Substantia nigra (tissue), 51 donors: ENCODE measurements at places on chromosomes 1 and 21.

DNA sequence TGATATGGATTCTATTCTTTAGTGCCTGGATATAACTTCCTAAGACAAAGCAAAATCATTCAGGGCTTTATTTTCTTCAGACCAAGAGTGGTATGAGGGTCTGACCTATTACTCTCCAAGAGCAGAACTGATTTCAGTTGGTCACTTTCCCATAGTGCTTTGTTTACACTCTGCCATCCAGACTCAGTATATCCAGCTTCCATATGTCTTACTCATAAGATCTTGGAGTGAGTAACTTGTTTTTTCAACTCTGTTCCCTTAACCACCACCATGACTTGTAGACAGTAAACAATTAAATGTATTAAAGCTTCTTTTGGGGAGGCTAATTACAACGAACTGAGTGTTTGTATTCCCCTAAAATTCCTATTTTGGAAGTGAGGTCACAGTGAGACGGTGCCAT lies 83.4 kb downstream of the USP24 start:
- no peak for DNase-seq

- no peak for DNase-seq
These were observed 252.4 kb downstream of the TOMM20 start for GRCh38 chr1:234875953-234876855.

DNA sequence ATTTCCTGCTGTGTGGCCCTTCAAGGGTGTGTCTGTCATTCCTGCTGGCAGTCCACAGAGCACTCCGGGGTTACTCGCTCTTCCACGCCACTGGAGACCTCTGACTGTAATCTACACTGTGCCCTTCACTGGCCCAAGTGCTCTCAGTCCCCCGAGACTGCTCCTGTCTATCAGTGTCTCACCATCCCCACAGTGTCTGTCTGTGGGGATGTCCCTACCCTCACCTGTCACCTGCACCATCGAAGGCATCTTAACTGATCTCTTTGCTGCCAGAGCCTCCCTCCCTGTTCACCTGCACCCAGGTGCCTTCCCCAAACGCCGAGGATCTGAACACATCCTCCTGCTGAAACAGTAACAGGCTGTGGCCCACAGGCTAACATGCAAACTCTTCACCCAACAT lies 136.7 kb downstream of the MATN1 start:
- DNase-seq = no peak

- no peak for DNase-seq
These were observed 20.2 kb upstream of the DUSP10 start for GRCh38 chr1:221762121-221762520.

GRCh38 chr1:74425676-74426075 lies 86.7 kb downstream of the LRRC53 start:
- DNase-seq = no peak

DNA sequence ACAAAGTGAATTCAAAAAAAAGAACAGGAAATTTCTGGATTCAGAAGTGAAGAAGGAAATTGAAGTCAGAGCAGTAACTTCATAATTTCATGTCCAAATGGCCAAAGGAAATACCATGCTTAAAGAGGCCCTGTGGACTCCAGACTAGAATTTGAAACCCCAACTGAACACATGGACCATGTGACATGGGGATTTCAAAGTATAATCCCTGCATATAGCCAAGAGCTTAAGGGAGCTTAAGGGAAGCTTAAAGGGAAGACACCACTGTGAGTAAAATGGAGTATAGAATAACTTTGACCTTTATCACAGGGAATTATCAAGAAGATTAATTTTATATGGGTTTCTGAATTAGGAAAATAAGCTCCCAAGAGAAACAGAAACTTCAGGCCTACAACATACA lies 241.8 kb upstream of the POGK start:
- no peak for DNase-seq

GRCh38 chr1:116415699-116416533 lies 42.9 kb downstream of the ATP1A1 start:
- DNase-seq = no peak

- no peak for DNase-seq
These were observed 236.6 kb upstream of the RAB4A start for GRCh38 chr1:229034342-229034741.

- DNase-seq = no peak
These were observed 244.5 kb downstream of the GPR52 start for GRCh38 chr1:174692313-174692712.

GRCh38 chr1:16204216-16204615 lies 8.2 kb downstream of the ARHGEF19 start:
- no peak for DNase-seq

- no peak for DNase-seq
These were observed 137.4 kb upstream of the USP25 start for GRCh38 chr21:15592271-15592860.

GRCh38 chr1:19044975-19045831 lies 88.7 kb upstream of the IFFO2 start:
- DNase-seq = peak; percentile 38

DNA sequence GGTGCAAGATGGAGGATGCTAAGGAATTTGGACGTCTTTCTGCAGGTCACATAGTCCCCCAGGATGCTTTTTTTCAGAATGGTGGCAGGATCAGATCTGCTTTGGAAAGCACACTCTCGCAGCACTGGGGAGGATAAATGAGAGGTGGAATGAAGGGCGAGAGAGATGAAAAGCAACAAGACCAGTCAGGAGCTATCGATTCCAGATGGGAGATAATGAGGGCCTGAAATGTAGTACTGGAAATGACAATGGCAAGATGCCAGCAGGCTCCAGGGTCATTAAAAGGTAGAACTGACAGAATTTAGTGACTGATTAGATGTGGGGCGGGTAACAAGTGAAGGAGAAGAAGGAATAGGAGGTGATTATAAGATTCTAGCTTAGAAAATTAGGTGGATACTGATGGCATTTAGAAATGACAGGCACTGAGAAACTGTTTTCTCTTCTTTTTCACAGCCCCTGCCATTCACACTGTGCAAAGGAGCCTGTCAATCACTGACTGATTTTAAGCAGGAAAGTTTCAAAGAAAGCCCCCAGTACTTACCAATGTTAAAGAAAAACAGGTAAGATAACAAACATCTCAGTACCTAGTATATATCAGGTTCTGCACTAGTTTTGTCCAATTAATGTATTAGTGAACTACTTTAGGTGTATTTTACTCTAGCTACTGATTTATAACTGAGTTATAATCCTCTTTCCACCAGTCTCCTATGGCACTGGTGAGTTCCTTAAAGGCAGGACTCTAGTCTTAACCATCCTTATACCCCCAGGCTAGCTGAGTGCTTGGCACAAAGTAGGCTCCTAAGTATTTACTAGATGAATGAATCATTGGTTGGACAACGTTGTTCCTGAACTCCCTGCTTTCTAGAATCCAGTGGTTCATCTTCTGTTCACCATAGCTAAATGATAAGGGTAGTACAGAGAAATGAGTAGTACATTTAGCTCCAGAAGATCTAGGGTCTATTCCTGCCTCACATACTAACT lies 9.2 kb downstream of the PIGM start:
- DNase-seq = no peak

- DNase-seq = no peak
These were observed at the start of gene OR2AJ1 for GRCh38 chr1:247924868-247925267. Gene OR2AJ1 (plus strand): TSS chr1:247924889. CDS start chr1:247933769, 8,880 bp downstream.

- no peak for DNase-seq
These were observed 24.7 kb upstream of the IGSF5 start for GRCh38 chr21:39720126-39720778.

DNA sequence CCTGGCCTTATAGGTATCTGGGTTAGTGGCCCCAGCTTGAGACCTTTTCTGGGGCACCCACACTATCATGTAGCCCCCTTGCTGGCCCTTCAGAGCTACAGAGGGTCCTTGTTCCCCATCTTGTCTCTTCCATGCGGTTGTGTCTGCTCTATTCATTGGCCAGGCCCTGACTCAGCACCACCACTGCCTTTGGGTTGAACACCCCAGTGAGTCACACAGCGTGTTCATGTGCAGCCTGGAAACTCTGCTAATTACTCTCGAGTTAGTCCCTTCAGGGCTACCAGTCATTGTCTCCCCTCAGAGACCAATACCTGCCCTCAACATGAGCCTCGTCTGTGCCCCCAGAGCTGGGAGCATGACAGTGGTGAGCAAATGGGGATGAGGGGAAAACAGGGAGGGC lies 28.2 kb upstream of the IKBKE start:
- no peak for DNase-seq

- peak; percentile 68 for DNase-seq
These were observed at the start of gene PLEKHA6 for GRCh38 chr1:204359474-204360255. Gene PLEKHA6 (minus strand): TSS chr1:204359929. CDS start chr1:204273727, 86,202 bp downstream.

DNA sequence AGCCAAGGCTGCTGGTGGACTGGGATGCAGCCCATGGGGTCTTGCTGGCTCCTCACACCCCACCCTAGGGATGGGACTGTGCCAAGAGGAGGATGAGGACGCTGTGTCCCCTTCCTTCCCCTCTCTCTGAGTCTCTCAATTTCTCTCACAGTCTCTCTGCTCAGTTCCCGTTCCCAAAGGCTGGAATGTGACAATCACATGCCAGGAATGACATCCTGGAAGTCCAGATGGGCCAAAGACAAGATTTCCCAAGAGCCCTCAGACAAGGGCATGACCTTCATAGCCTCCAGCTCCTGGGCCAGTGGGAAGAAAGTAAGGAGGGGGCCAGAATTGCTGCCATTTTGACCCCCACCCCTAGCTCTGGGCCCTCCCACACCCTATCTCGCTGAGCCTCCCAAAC lies 7.6 kb upstream of the CDCP2 start:
- no peak for DNase-seq

DNA sequence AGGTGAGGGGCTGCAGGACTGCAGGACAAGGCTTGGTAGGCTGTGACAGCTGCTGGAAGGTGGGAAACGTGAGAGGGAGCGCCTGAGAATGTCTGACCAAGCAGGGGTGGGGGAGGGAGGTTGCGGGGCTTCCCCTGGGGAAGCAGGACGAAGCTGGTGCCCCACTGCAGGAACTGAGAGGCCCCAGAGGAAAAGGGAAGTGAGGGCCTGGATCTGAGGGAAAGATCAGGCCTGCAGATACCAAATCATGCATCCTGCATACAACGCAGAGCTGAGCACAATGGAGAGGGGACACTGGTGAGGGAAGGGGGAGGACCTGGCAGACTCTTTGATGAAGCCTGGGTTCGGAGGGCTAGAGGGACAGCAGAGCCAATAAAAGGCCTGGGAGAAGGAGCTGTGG lies 65.7 kb upstream of the BACE2 start:
- DNase-seq = no peak

DNA sequence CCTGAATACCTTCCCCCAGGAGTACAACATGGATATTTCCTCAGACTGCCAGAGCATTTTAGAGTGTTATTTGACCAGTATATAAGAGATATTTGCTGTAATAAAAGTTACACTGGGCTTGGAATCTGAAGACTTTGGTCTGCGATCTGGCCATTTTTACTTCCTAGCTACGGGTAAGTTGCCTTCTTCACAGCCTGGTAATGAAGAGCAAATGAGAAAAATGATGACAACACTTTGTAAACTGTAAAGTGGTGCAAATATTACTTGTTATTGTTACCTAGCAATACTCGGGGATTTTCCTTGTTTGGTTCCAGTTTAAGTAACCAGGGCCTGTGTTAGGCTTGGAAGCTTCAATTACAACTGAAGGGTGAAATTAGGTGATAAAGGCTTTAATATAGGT lies 180.8 kb upstream of the LMO4 start:
- DNase-seq = no peak

DNA sequence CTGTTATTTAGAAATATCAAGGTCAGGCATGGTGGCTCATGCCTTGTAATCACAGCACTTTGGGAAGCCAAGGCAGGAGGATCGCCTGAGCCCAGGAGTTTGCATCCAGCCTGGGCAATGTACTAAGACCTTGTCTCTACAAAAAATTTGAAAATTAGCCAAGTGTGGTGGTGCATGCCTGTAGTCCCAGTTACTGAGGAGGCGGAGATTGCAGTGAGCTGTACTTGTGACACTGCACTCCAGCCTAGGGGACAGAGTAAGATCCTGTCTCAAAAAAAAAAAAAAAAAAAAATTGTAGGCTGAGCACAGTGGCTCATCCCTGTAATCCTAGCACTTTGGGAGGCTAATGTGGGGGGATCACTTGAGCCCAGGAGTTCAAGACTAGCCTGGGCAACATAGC lies 45.3 kb downstream of the PIK3CD start:
- DNase-seq = no peak

- DNase-seq = no peak
These were observed 31.8 kb downstream of the CLEC20A start for GRCh38 chr1:178465011-178465410.

DNA sequence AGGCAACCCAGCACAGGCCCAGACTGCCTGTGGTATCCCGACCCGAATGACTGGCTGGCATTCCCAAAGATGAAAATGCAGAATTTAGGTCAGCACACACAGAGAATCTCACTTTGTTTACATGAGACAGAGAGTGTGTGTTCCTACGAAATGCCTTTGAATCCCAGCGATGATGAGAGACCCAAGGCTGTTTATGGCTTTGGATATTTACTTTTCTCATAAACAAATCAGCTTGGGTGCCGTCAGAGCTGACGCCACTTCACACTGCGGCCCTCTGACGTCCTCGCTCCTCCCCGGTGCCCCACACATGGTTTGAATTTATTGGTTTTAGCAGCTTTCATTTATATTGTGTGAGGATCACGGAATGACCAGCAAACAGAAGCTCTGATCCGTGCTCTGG lies 18.7 kb downstream of the TRABD2B start:
- no peak for DNase-seq

- DNase-seq = no peak
These were observed 11.5 kb upstream of the PLA2G5 start for GRCh38 chr1:20058531-20058930.

DNA sequence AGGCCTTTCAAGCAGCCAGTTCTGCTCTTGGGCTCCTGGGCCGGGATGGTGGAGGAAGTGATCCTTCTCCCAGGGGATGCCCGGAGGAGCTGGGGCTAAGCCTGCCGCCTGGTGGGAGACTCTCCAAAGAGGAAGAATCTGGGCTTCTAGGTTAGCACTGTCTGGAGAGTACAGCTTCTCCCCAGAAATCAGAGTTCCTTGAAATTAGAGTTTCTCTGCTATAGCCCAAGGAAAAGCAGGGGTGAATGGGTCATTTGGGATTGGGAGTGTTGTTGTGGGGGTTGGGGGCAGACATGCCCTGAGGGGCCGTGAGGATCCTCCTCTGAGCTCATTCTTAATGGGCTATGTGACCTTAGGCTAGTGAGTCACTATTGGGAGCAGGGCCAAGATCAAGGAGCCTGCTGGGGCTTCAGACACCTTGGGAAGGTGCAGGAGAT lies 6.5 kb downstream of the LGR6 start:
- DNase-seq = no peak

GRCh38 chr1:246293366-246294121 lies 213.5 kb downstream of the SMYD3 start:
- no peak for DNase-seq

- no peak for DNase-seq
These were observed at the start of gene MR1 for GRCh38 chr1:181033799-181034451. Gene MR1 (plus strand): TSS chr1:181033983. CDS start chr1:181034008, 25 bp downstream.

- no peak for DNase-seq
These were observed 68.4 kb upstream of the ZNF281 start for GRCh38 chr1:200478239-200478623.
